ENCODE measurements at places on chromosomes 12 and 14.

GRCh38 chr14:35696575-35696974 lies 112.5 kb downstream of the RALGAPA1 start:
- peaks cover 14% of the 10 kb centered on the region for H3K4me1 ChIP-seq
- H3K27ac ChIP-seq: no peak overlapping the region
- no peak overlapping the region for H3K4me3 ChIP-seq

- DNase-seq: no peak
- peaks cover 4% of the 10 kb centered on the region for H3K27me3 ChIP-seq
- peaks cover 29% of the 10 kb centered on the region for H3K36me3 ChIP-seq
- H3K27ac ChIP-seq: peak overlapping the region; percentile 92
- H3K4me3 ChIP-seq: peak overlapping the region; percentile 93
- H3K4me1 ChIP-seq: peaks cover 26% of the 10 kb centered on the region
Measured at GRCh38 chr12:131711551-131712205, 788 bp downstream of the SFSWAP start.

- H3K4me1 ChIP-seq: peaks cover 81% of the 10 kb centered on the region
- DNase-seq: no peak
- H3K27ac ChIP-seq: peak overlapping the region; percentile 97
- peak overlapping the region; percentile 98 for H3K4me3 ChIP-seq
- H3K36me3 ChIP-seq: peaks cover 63% of the 10 kb centered on the region
Measured at GRCh38 chr12:6954316-6955107, 3.4 kb downstream of the PTPN6 start.

DNA sequence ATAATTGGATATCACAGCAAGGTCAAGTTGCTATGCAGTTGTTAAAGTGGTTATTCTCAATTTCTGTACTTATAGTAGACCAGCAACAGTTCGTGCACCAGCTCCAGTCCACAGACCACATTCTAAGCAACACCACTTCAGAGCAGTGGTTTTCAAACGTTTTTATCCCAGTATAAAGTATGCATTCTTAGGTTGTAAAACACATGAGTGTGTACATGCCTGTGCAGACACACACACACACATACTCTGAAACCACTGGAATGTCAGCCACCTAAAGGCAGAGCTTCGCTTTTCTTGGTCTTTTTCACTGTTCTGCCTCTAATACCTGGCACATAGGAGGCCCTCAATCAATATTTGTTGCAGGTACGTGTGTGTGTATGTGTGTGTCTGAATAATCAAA lies 22.2 kb upstream of the C12orf71 start:
- no peaks in the 10 kb centered on the region for H3K27me3 ChIP-seq
- H3K36me3 ChIP-seq: no peaks in the 10 kb centered on the region
- DNase-seq: no peak
- H3K27ac ChIP-seq: no peak overlapping the region
- peaks cover 3% of the 10 kb centered on the region for H3K4me1 ChIP-seq

DNA sequence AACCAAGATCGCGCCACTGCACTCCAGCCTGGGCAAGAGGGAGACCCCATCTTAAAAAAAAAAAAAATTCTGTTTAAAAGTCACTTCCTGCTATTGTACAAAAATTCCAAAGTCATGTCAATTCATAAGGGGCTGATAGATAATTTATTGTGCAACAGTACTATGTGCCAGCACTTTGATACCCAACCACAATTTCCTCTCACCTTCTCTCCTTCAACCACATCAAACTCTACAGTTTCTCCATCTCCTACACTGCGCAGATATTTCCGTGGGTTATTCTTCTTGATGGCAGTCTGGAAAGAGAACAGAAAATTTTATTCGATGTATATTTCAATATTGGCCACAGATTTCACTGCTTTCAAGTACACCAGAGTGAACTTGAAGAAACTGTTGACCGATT lies 7.6 kb downstream of the YBX3 start:
- no peak overlapping the region for H3K4me3 ChIP-seq
- H3K27me3 ChIP-seq: no peaks in the 10 kb centered on the region
- H3K36me3 ChIP-seq: peaks cover 54% of the 10 kb centered on the region
- peak overlapping the region; percentile 32 for H3K27ac ChIP-seq
- DNase-seq: no peak

GRCh38 chr14:64549791-64550620 lies at the start of gene PPP1R36:
PPP1R36 (plus strand) TSS chr14:64549961; CDS start chr14:64549998, 37 bp downstream.
- peak; percentile 22 for DNase-seq
- no peaks in the 10 kb centered on the region for H3K36me3 ChIP-seq
- peak within 1 kb of the TSS; percentile 55 for H3K4me3 ChIP-seq
- H3K27me3 ChIP-seq: peaks cover 51% of the 10 kb centered on the region
- peaks cover 16% of the 10 kb centered on the region for H3K4me1 ChIP-seq

- peaks cover 1% of the 10 kb centered on the region for H3K27me3 ChIP-seq
- H3K36me3 ChIP-seq: no peaks in the 10 kb centered on the region
- H3K27ac ChIP-seq: no peak overlapping the region
- H3K4me3 ChIP-seq: no peak overlapping the region
Measured at GRCh38 chr14:85583380-85583779, 53.4 kb downstream of the FLRT2 start.

- no peaks in the 10 kb centered on the region for H3K27me3 ChIP-seq
- H3K27ac ChIP-seq: no peak overlapping the region
- H3K4me1 ChIP-seq: no peaks in the 10 kb centered on the region
Measured at GRCh38 chr14:90287791-90288190, 31.4 kb downstream of the PSMC1 start.

GRCh38 chr12:54251667-54252284 lies 28.1 kb downstream of the CBX5 start:
- H3K27me3 ChIP-seq: no peaks in the 10 kb centered on the region
- H3K4me1 ChIP-seq: peaks cover 6% of the 10 kb centered on the region
- no peak overlapping the region for H3K4me3 ChIP-seq
- peaks cover 34% of the 10 kb centered on the region for H3K36me3 ChIP-seq
- DNase-seq: no peak

GRCh38 chr12:104546575-104546974 lies 89.8 kb downstream of the CHST11 start:
- H3K4me1 ChIP-seq: peaks cover 58% of the 10 kb centered on the region
- H3K36me3 ChIP-seq: peaks cover 22% of the 10 kb centered on the region
- no peaks in the 10 kb centered on the region for H3K27me3 ChIP-seq
- DNase-seq: no peak
- H3K27ac ChIP-seq: no peak overlapping the region

- no peak overlapping the region for H3K27ac ChIP-seq
- no peaks in the 10 kb centered on the region for H3K27me3 ChIP-seq
- no peaks in the 10 kb centered on the region for H3K36me3 ChIP-seq
- no peak for DNase-seq
- no peaks in the 10 kb centered on the region for H3K4me1 ChIP-seq
Measured at GRCh38 chr14:38039496-38039895, 168.2 kb upstream of the SSTR1 start.

DNA sequence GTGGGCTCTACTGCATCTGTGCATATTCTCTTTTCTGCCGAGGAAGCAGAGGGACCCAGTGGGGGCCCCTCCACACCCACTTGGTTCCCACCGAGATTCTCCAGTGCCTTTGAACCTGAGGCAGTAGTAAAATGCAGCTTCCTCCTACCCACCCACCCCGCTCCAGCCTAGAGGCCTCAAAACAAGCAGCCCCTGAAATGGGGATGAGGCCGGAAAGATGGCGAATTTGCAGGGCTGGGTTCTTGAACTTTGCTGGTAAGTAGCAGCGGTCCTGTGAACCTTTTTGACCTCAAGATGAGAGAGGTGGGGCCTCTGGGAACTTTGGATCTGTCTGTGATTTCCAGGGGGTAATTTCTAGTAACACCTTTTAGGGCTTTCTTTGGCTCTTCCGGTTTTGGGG lies 15.4 kb downstream of the PLEKHG3 start:
- no peak overlapping the region for H3K27ac ChIP-seq
- no peak for DNase-seq
- H3K4me3 ChIP-seq: no peak overlapping the region
- H3K4me1 ChIP-seq: peaks cover 93% of the 10 kb centered on the region
- peaks cover 11% of the 10 kb centered on the region for H3K36me3 ChIP-seq
